Cardiac muscle cell (in vitro differentiated cells and primary cell): ENCODE measurements at places on chromosomes 7 and 10.

GRCh38 chr10:12376211-12376610, 26.9 kb downstream of the CAMK1D start:
- DNase-seq = no peak

- no peak for DNase-seq
Observed at GRCh38 chr10:106935978-106936451, 228.5 kb downstream of the SORCS1 start.

DNA sequence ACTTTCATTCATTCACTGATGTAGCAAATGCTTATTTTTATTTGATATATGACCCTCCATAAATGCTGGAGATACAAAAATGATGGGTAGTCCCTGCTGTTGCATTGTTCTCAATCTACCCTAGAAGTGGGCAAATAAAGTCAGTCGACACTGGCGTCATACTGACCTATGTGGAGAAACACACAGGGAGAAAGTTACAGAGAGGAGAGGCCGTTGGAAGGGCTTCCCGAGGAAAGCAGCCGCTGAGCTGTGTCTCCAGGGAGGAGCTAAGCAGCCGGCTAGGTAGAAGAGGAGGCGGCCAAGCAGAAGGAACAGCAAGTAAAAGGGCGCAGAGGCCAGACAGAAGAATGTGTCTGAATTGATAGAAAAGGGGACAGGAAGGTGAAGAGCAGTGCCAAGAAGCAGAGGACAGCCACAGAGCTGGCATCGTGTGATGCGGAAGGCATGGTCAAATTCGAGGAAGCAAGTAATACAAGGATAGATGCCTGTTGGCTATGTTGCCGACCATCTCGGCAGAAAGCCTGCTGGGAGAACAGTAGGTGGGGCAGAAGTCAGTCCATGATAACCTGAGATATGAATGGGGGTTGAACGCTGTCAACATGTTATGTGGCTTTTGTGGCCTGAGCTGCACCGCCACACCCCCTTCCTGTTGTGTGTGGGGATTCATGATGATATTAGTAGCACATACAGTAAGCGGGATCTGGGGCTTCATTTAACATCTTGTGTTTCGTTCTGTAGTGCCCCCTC, 25.9 kb downstream of the ST8SIA6 start:
- no peak for DNase-seq

DNA sequence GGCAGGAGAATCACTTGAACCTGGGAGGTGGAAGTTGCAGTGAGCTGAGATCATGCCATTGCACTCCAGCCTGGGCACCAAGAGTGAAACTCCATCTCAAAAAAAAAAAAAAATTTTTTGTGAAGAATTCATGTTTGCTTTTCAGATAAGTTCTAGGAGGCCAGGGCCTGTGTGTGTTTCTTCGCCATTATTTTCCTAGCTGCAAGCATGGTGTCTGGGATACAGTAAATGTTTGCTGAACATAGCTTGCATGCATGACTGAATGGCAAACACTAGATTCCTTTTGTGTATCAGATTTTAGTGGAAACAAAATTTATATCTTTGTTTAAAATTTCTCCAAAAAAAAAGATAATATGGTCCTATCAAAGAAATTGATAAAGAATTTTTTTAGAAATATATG, 9.7 kb upstream of the MACC1 start:
- DNase-seq = no peak

DNA sequence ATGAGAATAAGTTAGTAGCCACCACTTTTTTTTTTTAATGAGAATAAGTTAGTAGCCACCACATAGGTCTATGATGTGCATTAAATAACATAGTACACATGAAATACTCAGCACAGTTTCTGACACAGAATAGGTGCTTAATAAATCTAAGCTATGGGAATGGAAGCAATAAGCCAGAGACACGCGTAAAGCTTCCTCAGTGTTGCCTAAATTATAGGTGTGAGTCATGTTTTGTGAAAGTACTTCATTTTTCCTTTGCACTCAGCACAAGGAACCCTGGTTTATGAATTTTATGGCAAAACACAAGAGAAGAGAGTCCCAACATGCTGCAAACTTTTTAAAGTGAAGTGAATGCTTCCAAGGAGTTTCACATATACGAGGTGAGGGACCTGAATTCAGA, 267.4 kb downstream of the RNLS start:
- no peak for DNase-seq
